ENCODE measurements at places on chromosomes 2 and 18.
A peak's percentile ranks its signal among the peaks of the same experiment; 100 is the strongest.

- DNase-seq, result no peak
Observed at GRCh38 chr2:12651641-12652040, 65.1 kb upstream of the TRIB2 start.

DNA sequence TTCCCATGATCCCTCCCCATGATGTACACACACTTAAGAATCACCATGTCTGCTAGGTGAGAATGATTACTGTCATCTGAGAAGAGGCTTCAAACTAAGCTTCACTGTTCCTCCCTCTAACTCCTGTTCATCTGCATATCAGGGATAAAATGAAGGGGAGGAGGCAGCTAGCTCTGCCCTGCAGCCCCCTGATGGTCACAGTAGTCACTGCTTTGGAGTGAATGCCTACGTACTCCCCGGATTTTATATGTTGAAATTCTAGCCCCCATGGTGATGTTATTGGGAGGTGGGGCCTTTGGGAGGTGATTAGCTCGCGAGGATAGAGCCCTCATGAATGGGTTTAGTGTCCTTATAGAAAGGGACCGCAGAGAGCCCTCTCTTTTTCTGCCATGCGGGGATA is 156.4 kb downstream of the NCKAP5 start:
- no peak for DNase-seq

DNA sequence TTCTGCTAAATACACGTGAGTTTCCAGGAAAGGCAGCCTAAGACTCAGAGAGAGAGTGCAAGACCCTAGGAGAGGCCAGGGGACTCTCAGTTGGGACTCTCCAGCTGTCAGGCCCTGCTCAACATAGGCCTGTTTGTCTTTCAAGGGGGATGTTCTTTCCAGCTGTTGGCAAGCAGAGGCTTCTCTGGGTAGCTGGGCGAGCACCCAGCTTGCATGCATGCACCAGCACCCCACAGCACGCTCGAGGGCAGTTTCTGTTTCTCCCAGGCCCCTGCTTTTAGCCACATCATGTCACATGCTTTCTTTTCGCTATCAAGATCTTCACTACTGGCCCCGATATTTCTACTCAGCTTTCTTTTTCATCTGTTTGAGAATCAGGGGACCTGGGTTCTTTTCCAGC is 479.3 kb upstream of the HS6ST1 start:
- no peak for DNase-seq

DNA sequence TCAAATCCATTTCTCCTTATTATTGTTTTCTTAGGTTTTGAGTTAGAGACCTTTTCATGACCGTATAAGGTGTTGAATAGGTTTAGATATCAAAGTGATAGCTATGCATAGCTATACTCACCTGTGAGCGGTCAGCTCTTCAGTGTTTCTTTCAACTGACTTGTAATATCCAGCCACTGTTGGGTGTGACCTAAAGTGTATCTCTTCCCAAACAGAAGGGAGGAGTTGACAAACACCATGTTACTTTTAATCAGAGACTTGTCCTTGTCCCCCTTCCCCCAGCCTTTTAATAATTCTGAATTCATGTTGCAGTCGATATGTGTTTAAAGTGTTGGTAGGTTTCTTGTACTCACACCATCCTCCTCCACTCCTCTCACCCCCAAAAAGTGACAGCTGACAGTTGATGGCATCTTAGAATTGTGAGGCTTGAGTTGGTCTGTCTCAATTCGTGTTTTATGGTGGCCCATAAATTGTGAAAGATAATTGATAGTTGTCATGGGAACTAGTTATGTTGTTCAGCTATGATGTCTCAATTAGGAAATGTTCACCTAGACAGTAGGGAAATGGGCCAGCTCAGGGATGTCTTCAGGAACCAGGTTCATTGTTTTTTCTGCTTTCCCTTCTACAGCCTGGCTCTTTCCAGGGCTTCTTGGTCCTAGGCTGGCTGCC is 12.0 kb downstream of the NEDD4L start:
- no peak for DNase-seq

- DNase-seq, result no peak
Observed at GRCh38 chr2:188430705-188431104, 139.0 kb downstream of the GULP1 start.

- DNase-seq, result no peak
Observed at GRCh38 chr18:22485808-22486244, 68.1 kb upstream of the CTAGE1 start.

- no peak for DNase-seq
Observed at GRCh38 chr2:68766376-68766845, 31.8 kb downstream of the ARHGAP25 start.

DNA sequence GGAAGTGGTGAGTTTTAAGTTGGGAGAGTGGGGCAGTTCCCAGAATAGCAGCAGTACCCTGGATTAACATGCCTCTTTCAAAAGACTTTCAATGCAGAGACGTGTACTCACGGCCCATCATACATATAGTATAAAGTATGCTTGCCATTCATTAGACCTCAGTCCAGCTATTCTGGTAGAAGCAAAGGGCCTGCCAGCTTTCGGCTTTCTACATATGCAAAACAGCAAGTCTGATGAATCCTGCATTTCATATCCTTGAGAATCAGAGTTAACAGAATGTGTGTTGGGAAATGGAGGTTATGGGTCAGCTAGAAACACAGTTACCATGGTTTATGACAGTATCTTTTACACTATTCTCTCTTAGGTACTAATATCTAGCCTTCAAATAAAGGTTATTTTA is 27.5 kb downstream of the SATB2 start:
- no peak for DNase-seq

DNA sequence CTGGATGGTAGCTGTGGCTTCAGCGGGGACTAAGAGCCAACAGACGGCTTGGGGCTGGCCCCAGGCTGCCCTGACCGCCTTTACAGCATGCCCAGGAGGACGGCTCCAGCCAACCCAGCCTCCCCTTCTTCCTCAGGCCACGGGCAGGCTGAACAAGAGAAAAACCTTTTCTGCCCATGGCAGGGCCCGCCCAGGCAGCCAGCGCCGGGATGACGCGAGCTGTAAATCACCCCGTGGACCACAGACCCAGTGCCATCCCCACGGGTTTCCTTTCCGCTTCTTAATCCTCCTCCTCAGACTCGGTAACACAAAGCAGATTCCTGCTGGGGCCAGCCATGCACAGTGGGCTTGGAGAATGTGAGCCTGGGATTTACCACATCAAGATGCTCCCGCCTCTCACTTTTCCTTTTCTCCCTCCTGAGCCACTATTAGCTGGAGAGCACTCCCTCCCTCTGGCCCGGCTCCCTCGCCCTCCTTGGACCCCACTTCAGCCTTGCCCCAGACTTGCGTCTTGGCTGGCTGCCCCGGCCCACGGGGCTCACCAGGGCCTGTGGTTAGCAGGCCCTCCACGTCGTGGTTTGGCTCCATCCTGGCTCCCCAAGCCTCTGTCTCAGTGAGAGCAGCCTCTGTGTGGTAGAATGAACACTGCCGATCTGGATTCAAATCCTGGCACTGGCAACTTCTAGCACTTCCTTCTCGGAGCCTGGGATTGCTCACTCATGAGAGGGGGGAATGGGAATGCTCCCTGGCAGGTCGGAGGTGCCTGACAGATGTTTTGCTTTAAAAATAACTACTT is 31.4 kb downstream of the ATOH8 start:
- no peak for DNase-seq

DNA sequence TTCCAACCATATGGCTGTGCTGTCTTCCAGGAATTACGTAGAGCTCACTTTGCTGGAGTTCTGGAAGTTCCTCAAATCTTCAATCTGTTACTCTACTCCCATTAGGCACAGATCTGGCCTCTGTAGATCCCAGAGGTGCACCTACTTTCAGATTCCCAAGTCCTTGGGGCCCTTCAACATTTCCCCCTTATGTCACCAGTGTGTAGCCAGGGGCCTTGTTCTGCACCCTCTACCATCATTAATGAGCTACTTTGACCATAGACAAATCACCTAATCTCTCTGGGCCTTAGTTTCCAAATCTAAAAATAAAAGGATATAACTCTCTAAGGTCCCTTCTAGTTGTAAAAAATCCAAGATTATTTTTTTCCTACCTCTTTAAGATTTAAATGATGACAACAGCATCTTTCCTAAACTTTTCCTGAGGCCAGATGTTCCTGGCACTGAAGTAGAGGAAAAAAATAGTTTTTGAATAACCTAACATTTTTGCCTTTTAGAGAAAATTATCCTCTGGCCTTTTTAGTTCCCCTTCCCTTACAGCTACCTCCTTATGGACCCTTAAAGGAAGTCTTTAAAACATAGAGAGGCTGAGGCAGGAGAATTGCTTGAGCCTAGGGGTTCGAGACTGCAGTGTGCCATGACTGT is 31.0 kb upstream of the WIPF1 start:
- DNase-seq, result no peak

- no peak for DNase-seq
Observed at GRCh38 chr2:70420143-70420542, 118.3 kb upstream of the FAM136A start.

DNA sequence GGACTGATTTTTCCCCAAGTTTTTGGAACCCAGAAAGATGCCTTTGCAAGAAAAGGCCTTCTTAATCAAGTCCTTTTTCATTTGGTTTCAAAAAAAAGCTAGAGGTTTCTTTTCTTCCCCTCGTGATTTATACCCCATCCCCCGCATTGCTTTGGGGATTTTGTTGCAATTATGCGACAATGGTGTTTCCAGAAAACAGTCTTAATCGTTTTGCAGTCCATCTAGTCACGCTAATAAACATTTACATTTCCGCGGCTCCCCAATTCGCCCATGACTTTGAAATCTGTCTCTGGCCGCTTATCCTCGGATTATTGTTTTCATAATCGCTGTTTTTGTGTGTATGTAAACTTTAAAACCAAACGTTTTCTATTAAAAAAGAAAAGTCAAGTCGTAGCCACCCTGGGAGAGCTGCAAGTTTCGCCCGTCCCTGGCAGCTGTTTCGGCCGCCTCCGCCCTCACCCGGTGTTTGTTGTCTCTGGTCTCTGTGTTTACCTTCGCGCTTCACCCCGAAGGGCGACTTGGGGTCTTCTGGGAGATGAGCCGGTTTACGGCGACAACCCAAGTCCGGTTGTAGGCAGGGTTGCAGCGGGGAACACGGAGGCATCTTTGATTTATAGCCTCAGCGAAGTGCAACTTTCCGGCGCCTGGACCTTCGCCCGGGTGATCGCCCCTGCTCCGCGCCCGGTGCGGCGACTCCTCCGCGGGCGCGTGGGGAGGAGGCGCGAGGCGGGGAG is 667 bp downstream of the SP9 start:
- no peak for DNase-seq

GRCh38 chr2:42987112-42987922 is 194.9 kb upstream of the HAAO start:
- DNase-seq, result no peak

DNA sequence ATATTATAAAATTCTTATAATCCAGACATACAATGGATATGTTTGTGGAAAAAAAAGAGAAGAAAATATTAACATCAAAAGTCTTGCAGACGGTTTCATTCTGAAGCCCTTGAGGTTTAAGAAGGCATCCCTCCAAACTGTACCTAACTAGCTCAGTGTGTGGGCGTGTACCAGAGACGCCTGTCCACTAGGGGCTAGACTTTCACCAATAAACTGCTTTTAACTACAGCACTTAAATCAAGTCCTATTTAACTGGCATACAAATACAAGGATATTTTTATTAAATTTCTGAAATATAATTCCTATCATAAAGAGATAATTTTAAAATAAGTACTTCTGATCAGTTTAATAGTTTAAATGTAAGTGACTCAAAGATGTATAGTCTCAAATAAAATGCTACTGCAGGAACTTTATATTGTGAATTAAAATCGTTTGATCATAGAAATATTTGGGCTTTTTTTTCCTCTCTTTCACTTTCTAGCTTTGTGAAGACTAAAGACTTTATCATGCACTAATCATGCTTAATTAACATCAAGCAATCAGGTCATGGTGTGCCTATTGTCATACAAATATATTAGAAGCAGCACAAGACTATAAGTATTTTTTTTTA is 437.7 kb downstream of the SATB2 start:
- DNase-seq, result peak; percentile 21

DNA sequence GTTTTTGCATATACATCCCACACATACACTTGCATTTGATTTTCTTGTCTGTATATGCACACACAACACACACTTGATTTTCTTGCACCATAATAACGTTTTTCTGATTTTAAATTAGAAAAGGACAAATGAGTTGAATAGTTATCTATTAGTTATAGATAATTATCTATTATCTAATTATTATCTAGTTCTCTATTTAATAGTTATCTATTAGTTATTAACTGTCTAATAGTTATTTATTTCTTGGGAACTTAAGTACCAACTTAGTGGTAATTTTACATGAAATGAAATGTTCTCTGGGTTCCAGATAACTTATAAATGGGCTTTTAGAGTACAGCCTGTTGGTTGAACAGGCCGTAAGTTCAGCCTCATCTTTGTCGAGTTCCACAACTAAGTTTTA is 23.0 kb downstream of the INPP4A start:
- no peak for DNase-seq

- no peak for DNase-seq
Observed at GRCh38 chr2:101349893-101350662, 37.2 kb downstream of the CREG2 start.

DNA sequence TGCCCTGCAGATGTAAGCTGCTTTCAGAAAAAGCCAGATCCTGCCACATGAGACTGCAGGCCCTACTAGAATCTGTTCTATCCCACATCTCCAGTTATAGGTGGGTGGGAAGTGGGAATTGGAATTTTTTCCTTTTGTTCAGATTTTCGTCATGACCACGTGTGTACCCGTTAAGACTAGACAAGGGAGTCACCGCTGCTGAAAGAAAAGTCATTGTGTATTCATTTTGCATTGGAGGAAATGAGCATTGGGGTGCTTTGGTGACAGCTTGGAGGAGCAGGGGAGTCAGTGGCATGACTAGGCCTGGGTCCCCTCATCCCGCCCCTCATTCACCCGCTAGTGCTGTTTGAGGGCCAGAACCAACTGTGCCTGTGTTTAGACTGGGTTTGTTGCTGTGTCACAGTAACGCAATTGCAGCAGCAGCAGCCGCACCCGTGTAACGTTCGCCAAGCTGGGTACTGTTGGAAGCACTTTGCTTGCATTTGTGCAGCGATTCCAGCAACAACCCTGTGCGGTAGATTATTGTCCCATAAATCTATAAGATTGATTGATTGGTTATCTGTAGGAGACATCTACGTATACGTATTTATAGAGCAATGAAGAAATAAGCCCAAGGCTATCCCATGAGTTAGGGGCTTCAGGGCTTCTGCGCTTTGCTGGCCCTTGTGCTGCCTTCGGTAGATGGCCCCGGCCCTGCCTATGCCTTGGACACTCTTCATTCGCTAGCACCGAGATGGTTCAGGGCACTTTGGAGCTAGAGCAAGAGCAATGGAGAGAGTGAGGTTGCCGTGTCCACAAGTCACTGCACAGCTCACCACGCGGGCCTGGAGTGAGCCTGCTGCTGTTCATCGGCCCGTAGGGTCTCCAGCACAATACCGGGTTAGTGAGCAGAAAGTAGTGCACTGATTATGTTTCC is 194.9 kb downstream of the AGAP1 start:
- DNase-seq, result no peak

GRCh38 chr2:192983173-192983572 is 788.4 kb upstream of the TMEFF2 start:
- no peak for DNase-seq
